H54 (cell line): ENCODE measurements at places on chromosomes 13 and 19.

- no peak for DNase-seq
Measured at GRCh38 chr19:56106397-56106849, 14.7 kb downstream of the ZNF787 start.

DNA sequence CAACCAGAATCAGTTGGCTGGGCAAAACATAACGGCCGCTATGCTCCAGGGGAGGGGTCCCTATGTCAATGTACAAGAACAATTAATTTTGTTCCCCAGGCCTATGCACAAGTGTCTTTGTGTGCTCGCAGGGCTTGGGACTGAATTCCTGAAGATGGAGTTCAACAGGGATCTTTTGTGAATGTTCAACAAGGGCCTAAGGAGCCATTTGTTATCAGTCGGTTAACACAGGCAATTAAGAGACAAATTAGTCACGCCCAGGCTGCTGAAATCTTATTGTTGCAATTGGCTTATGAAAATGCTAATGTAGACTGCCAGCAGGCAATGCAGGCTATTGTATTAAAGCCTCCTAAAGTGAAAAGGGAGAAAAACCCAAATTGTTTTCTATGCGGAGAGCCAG is 117.5 kb downstream of the ZNF429 start:
- DNase-seq, result no peak

DNA sequence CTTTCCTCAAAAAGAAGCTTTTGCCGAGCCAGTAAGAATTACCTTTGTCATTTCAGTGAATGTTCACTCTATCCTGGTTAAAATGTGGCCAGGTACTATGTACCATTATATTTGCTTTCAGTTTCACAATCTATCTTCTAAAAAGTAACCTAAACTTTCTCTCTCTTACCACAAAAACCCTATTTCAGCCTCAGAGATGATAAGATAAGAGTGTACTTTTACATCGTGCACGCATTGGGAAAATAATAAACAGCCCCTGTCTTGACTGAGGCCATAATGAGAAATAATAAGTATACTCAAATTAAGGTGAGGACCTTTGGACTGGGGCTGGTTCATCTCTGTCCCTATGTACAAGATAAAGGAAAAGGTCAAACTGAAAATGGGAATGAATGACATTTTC is 77.7 kb downstream of the ZNF726 start:
- no peak for DNase-seq

- DNase-seq, result no peak
Measured at GRCh38 chr13:98772794-98773452, 20.5 kb upstream of the SLC15A1 start.

DNA sequence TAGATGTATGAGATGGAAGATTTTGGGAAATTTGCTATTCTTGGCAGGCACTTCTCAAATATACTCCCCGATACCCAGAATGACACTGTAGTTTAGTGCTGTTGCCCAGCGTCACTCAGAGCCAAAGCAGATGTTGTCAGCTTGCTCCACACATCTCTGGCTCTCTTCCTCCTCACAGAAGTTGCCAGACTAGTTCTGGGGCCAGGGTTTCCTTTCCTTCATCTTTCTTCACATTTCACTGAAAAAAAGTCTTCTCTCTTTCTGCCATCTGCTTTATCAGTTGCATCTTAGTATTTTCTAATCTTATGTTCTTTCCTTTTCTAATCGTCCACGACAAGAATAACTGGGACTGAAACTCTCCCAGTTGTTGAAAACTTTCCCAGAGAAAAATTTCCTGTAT is 251.4 kb downstream of the RGCC start:
- DNase-seq, result no peak

DNA sequence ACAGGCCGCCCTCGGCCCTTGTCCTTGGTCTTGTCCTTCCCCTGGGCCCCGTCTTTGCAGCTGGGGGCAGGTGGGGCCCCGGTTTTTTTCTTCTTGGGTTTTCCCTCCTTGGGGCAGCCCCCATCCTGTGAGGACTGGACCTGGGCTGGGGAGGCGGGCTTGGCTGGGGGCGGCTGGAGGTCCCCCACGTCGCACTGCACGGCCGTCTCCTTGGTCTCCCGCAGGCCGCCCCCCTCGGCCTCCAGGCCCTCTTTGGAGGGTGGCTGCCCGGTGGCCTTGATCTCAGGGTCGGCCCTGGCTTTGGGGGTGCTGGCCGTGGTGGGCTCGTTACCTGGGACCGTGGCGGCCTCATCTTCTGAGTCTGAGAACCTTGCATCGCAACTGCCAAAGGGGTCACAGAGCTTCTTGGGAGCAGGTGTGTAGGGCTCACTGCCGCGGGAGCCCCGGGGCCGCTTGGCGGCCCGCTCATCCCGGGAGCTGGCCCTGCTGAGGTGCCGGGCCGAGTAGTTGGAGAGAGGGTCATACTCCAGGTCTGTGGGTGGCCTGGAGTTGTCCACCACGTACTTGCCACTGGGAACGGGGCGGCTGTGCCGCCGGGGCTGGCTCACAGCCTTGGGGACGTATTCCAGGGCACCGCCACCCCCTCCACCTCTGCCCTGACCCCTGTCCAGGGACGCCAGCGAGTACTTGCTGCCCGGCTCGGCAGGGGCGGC is 15.6 kb upstream of the ATP8B3 start:
- DNase-seq, result no peak

DNA sequence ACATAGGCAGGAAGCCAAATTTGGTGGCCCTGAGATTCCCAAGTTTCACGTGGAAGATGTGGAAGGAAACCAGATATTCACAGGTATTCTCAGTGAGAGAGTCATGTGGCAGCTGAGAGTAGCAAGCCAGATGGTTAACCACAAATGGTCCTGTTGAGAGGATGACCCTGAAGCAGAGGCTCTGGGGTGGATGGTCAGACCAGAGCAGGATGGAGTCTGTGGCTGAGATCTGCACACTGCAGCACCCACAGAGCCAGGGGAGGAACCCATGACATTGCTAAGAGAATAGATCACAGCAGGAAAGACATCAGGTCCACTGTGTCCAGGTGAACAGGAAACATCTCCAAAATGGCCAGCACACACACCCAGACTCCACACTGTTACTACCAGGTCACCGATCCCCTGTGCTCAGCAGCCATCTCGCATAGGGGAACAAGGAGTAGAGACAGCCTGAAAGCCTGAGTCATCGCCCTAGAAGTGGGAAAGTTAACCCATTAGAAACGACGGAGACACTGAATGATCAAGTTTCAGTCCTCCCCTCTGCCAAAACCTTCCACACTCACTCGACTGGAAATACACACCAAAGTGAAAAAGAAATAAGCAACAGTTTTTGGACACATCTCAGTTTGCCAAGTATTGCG is 160.0 kb downstream of the RBM26 start:
- DNase-seq, result no peak
